ENCODE measurements at places on chromosomes 2 and 18. TPM values are rescaled to one million over a fixed set of nuclear protein-coding genes. Genes with fewer than 3 reads are reported as not detected.

POTEC gene
- total RNA-seq: not detected

SLC5A7 gene
- 1.8 TPM for total RNA-seq

BZW1 gene
- total RNA-seq: 248 TPM

ASXL3 gene
- total RNA-seq: 23.0 TPM

GCKR gene
- total RNA-seq: 2.0 TPM

UGT1A4 gene
- total RNA-seq: not detected

SPATS2L gene
- 110 TPM for total RNA-seq

STPG4 gene
- 0.33 TPM for total RNA-seq

SERPINB7 gene
- total RNA-seq: not detected

POTEI gene
- total RNA-seq: 5.6 TPM

TRIM54 gene
- total RNA-seq: not detected

TBR1 gene
- total RNA-seq: not detected

ANKRD30BL gene
- not detected for total RNA-seq

MTCL1 gene
- total RNA-seq: 81.5 TPM

IL36G gene
- not detected for total RNA-seq

LIPG gene
- total RNA-seq: 34.4 TPM

DNA sequence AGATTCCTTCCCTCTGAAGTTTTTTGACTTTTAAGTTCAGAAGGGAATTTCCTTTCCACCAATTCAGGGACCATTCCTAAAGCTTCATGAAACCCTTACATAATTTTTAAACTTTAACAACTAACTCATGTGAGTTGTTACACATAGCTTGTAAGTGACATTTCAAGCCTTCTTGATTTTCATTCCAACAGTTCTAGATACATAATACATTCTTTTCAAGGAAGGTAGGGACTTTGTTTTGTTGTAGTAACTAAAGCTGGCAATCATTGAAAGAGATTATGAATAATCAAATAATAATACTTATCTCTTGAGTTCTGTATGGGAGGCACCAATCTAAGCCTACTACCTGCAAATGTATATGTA, 45.4 kb downstream of the SETBP1 start:
- DNase-seq: no peak

DNA sequence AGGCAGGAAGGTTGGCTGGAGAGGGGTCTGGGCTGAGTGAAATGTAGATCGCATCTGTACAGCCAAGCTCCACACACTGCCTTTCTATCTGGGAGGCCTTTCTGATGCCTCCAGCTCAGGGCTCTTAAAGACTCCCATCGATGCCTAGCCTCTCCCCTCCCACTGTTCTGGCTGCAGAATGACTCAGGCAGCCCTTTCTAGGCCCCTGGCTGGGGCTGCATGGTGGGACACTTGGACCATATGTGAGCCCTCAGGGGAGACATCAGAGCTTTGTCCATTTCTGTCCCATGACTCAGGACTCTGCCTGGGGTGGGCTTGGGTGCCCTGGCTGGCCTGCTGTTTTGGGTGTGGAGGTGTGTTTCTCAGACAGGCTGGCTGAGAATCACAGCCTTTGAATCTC, 101.3 kb downstream of the CELF4 start:
- DNase-seq: no peak

- DNase-seq: no peak
These were observed 90.5 kb downstream of the KCTD18 start for GRCh38 chr2:200419325-200419724.

DNA sequence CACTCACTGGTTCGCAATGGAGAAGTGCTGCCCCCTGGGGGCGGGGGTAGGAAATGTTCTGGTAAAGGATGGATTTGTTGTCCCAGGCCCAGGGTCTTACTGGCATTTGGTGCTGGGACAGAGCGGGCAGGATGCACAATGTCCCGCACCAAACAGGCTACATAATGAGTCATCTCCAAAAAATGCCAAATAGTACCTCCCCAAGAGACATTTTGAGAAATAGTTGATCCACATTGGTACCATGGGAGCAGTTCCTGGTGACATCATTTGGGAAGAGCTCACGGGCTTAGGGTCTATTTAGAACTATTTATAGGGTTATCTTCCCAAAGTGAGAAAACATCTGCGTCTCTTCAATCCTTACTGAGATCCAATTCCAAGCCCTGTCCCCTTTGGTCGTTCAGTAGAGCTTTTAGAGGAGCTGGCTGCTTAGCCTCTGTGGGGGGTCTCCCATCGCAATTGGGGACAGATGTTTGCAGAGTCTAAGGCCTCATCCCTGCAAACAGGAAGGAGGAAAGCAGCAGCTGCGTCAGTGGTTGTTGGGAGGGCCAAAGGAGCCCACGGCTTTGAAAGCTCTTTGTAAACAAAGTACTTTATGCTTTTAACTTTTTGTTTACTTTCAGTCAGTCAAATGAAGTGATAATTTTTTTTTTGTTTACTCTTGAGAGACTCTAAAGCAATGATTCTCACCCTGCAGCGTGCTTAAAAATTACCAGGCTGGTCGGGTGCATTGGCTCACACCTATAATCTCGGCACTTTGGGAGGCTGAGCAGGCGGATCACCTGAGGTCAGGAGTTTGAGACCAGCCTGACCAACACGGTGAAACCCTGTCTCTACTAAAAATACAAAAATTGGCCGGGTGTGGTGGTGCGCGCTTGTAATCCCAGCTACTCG, 49.3 kb downstream of the GREB1 start:
- peak; percentile 64 for DNase-seq

GRCh38 chr2:145875016-145875415, 1355.1 kb upstream of the ZEB2 start:
- DNase-seq: no peak

- DNase-seq: no peak
These were observed 153.6 kb upstream of the COL3A1 start for GRCh38 chr2:188820576-188820975.

GRCh38 chr18:78725426-78725825, 254.2 kb upstream of the SALL3 start:
- DNase-seq: no peak

DNA sequence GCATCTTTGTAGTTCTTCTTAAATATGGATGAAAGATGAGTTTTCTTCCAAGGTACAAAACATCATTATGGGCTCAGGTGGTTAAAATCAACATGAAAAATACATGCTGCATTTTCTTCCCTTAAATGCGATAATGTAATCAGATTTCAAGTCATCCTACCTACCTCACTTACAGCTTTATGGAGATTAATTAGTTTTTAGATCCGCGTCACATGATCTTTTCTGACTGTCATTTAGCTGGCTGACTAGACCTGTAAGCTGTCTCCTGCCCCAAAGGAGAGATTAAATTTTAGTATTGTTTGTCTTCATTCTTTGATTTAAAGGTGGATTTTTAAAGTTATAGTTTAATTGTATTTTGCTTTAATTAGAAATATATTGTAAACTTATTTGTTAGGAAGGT, 678.0 kb upstream of the ZEB2 start:
- DNase-seq: no peak

GRCh38 chr2:178163395-178163794, 30.9 kb upstream of the OSBPL6 start:
- DNase-seq: no peak

GRCh38 chr18:73961804-73962203, 185.8 kb downstream of the FBXO15 start:
- no peak for DNase-seq

DNA sequence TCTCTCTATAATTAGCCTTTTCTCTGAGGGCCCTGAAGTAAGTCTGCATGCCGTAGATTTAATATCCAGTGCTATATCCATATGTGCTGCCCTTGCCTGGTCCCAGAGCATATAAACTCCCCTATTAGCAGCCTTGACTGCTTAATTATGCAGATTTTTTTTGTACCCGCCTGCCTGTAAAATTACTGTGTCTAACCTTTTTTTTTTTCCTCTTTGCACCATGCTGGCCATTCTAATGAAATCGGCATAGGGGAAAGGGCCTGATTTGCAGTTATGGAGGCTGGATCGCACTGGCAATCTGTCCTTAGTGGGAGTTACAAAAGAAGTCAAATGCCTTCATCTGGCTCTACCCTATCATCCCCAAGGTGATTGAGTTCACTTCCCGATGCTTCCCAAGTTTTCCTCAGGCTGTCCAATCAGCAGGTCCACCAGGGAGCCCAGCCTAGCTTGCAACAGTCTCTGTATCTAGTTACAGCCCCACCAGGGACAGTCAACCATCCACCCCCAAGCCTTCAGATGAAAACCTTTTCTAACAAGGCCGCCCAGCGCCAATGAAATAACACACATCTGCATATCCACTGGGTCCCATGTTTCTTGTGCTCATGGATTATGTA, 239.0 kb downstream of the ZNF521 start:
- DNase-seq: no peak

DNA sequence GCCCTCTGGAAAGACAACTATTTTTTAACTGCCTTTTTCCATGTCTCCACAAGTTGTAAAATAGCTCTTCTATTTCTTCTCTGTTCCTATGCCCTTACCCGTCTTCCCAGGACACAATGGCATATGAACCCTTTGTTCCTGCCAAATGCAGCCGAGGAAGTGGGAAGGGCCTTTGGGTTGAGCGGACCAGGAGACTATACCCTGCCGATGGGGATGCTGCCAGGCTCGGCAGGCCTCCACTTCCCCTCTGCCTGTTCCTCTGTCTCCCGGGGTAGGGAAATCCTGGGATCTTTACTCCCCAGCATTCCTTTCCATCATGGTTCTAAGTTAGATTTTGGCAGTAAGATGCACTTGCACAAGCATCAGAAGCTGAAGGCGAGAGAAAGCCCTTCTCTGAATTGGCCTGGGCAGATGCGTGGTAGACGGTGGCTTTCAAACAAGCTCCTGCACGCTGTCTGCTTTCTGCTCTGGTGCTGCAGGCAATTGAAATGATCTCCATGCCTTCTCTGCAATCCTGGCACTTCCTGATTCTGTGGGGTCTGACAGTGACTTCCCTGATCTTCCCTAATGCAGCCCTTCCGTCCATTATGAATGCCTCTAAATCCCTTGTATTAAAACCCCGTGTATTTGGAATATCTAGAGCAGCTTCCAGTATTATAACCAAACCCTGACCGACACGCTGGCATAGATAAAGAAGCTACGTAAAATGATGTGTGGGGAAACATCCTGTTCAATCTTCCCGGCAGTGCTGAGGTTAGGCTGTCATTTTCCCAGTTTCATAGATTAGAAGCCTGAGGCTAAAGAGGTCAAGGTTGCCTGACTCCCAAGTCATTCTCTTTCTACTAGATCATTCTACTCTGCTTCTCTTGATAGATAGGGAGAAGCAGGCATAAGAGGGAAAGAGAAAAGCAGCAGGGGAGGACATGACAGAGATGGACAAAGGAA, 69.8 kb downstream of the MCFD2 start:
- no peak for DNase-seq

GRCh38 chr2:232776435-232776834, at the start of gene KCNJ13:
TSS of gene KCNJ13 (minus strand) at chr2:232776565. CDS start at chr2:232771362, 5,203 bp downstream.
- no peak for DNase-seq

DNA sequence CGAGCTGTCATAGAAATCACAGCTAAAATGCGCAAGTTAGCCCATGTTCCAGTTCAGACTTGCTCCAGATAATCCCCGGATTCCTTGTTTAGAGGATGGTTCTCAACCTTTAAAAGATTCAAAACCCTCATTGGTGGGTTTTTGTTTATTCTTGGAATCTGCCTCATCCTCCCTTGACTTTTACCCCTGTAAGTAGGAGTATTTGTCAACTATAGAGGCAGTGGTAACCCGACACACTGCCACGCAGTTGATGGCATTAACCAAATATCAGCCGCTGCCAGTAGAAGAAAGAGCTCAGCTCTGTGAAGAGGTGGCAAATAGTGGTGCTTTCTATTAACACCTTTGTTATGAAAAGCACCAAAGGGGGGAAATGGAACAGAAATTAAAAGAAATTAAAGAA, 40.4 kb upstream of the SELENOI start:
- DNase-seq: no peak

DNA sequence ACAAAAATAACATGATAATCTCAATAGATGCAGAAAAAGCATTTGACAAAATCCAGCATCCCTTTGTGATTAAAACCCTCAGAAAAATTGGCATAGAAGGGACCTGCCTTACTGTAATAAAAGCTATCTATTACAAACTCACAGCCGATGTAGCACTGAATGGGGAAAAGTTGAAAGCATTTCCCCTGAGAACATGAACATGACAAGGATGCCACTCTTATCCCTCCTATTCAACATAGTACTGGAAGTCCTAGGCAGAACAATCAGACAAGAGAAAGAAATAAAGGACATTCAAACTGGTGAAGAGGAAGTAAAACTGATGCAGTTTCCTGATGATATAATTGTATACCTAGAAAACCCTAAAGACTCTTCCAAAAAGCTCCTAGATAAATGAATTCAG, 368.7 kb downstream of the RIT2 start:
- DNase-seq: no peak

DNA sequence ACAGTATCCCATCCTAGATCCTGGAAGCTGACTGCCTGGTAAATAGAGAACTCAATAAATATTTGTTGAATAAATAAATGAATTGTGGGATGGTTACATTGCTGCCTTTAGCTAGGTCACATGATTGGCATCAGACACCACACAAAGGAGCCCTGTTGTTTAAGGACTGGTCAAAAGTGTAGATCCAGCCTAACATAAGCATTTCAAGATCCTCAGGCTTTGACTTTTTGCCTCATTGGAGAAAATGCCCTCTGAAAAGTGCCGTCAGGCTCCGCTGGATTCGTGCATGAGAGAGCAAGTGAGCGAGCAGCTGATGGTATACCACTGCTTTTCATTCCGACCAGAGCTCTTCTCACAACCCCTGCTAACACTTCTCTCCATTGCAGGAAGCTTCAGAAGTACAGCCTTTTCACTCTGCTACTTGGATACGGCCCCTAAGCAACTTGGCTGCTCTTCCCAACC, 1.3 kb upstream of the ZNF24 start:
- DNase-seq: no peak

DNA sequence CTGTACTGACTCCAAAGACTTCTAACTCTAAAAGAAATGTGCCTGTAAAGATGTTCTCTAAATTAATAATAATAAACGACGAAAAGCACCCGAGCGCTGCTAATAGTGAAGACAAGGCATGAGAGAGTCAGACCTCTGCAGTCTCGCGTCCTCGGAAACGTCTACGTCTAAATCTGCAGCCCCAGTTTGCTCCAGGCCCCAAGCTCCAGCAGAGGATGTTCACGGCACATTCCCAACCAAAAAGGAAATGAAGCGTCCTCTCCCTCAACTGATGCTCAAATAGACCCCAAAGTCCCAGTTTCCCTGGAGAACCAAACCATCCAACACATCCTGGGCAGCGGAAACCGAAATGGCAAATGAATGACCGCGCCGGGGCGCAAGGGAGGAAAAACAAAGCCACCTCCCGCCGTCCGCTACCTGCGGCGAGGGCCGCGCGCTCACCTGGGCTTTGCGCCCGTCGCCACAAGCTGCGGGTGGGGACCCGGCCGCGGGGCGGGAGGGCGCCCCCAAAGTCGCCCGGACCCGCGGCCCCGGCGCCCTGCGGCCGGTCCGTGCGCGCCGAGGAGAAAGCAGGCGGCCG, 47.1 kb upstream of the CCDC150 start:
- DNase-seq: peak; percentile 53

DNA sequence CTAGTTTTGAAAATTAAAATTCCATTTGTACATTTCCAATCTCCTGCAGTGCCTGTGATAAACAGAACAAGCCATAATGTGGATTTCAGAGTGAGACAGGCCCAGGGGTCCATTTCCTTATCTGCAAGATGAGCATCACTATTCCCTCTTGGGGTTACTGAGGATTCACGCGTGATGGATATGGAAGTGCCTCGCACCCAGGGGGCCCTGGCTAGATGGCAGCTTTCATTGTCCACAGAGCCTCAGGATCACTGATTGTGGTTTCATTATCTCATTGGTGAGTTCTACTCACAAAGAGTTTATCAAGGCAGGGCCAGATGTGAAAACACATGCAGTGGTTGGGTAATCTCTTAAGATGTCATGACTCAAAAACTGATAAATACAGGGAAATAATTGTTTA, 11.6 kb downstream of the CNGA3 start:
- DNase-seq: no peak

- no peak for DNase-seq
These were observed 78.3 kb downstream of the ARHGEF33 start for GRCh38 chr2:38968021-38968420.

- no peak for DNase-seq
These were observed 473.4 kb downstream of the CMPK2 start for GRCh38 chr2:6392354-6392753.

All from progenitor cell of endocrine pancreas (in vitro differentiated cells).